Fibroblast of lung (primary cell): ENCODE measurements at places on chromosomes 3 and 15.

- DNase-seq, result peak; percentile 30
These were observed 522 bp downstream of the MED12L start for GRCh38 chr3:151085889-151086483.

GRCh38 chr15:68389041-68389930 is 42.7 kb downstream of the ITGA11 start:
- no peak for DNase-seq

DNA sequence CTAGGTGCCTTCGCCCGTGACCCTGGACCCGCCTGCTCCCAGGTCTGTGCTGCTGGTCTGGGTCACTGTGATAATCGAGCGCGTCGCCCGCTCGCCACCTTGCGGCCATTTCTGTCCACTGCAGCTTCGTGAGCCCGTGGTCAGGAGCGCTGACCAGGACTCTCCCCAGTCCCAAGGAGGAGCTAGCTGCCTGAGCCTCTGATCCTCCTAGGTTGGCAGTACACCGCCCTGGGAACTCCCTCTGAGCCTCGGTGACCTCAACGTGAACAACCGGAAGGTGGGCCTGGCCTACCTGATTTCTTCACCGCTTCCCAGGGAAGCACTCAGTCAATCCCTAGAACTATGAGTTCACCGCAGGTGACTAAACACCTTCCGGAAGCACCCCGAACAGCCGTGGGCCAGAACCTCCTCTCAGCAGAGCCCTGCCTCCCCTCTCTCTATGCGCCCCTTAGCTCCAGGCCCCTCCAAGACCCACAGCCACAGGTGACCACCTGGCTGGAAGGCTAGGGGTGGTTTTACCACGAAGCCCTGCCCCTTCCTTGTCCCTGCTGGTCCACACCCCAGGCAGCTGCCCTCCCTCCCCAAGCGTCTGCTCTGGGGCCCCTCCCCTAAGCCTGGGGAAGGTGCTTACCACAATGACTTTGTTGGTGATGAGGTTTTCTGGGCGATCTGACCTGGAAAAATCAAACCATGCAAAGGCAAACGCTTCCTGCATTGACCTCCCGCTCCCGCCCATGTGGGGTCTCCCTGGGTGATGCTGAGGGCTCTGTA is 9.7 kb downstream of the PLA2G4D start:
- peak; percentile 25 for DNase-seq

DNA sequence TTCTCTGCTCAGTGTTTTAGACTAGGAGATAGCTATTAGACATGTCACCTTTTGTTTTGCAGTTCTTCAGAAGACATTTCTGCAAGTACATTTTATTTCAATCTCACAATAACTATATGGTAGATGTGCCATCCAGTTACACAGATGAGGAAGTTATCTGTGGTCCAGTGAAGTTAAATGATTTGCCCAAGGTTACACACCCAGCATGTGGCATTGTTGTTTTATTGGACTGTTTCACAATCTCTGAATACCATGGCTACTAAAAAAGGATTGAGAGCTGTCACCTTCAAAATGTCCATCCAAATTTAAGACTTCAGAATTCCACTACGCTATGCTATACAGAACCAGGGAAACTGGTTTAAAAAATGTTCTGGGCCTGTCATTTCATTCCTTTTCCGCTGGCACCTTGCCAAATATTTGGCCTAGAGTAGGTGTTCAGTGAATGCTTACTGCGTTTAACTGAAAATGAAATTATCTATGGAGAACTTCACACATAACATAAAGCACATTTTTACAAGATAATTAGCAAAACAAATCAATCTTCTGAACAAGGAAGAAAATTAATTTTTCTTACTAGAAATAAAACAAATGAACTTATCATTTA is 20.2 kb downstream of the TM6SF1 start:
- no peak for DNase-seq

DNA sequence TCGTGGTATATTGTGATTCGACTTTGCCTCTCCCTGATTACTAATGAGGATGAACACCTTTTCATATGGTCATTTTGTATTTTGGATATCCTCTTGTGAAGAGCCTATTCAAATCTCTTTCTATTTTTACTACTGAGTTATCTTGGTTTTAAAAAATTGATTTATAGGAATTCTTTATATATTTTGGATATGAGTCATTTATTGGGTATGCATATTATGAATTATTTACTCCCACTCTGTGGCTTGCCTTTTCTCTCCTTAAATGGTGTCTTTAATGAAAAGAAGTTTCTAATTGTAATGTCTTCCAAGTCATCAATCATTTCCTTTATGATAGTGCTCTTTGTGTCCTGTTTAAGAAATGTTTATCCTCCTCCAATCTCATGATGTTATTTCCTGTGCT is 191.5 kb upstream of the DPH6 start:
- DNase-seq, result peak; percentile 78

- DNase-seq, result no peak
These were observed 158.5 kb downstream of the FEZF2 start for GRCh38 chr3:62214850-62215249.

GRCh38 chr15:42165106-42165505 is 8.7 kb upstream of the PLA2G4F start:
- no peak for DNase-seq

GRCh38 chr3:11878837-11879236 is 32.2 kb upstream of the TAMM41 start:
- no peak for DNase-seq

- no peak for DNase-seq
These were observed 14.6 kb downstream of the SMAD6 start for GRCh38 chr15:66716656-66717020.

DNA sequence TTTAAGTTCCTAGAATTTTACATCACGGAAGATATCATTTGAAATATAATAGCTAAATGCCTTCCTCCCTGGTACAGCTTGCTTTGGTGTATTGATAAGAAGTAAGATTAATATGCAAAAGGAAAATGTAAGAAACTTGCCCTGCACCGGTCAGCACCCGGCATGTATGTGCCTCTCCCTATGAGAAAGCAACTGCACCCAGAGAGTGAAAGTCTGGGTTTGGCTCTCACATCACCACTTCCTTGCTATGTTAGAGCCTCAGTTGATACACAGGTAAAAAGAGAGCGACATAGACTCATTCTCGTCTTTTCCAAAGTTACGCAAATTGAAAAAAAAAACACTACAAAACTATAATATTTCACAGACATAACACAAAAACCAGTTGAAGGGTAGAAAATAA is 96.7 kb downstream of the FOXP1 start:
- no peak for DNase-seq

GRCh38 chr3:100899440-100900091 is 93.7 kb downstream of the ABI3BP start:
- DNase-seq, result no peak

- peak; percentile 17 for DNase-seq
These were observed 3.8 kb downstream of the STT3B start for GRCh38 chr3:31536497-31536896.
